ENCODE measurements at places on chromosomes 1 and 21. TPM values are rescaled to one million over a fixed set of nuclear protein-coding genes. Genes with fewer than 3 reads are reported as not detected.
A peak's percentile ranks its signal among the peaks of the same experiment; 100 is the strongest.

The RGS21 gene
- total RNA-seq, result not detected

DNA sequence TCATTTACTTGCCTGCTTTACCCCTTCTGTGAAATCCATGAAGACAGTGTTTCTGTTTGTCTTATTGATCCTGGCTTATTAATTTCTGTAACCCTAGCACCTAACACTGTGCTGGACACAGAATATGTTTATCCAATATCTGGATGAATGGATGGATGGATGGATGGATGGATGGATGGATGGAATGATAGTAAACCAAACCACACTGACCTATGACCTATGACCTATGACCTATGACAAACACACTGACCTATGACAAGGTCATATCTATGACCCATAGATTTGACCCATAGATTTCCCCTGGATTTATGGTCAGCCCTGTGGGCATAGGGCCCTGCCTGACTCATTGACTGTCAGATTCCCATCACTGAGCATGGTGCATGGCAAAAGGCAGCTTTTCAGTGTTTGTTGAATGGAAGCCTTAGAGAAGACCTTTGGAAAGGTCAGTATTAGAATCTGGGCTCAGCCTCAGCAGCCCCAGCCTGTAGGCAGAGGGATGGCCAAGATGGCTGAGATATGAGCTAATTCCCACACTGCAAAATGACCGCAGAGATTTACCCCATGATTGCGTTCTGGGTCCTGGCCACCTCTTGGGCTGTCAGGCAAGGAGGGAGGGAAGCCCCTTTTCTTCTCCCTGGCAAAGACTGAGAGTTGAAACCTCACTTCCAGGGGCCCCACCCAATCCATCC is 24.6 kb downstream of the IGSF21 start:
- no peak for DNase-seq

- DNase-seq, result no peak
Measured at GRCh38 chr1:182570611-182570970, 18.5 kb downstream of the RNASEL start.

The WNT2B gene
- total RNA-seq, result not detected

- peak; percentile 72 for DNase-seq
Measured at GRCh38 chr21:42062236-42063022, 8.7 kb upstream of the UMODL1 start.

- no peak for DNase-seq
Measured at GRCh38 chr21:45971616-45972352, 9.8 kb upstream of the COL6A1 start.

DNA sequence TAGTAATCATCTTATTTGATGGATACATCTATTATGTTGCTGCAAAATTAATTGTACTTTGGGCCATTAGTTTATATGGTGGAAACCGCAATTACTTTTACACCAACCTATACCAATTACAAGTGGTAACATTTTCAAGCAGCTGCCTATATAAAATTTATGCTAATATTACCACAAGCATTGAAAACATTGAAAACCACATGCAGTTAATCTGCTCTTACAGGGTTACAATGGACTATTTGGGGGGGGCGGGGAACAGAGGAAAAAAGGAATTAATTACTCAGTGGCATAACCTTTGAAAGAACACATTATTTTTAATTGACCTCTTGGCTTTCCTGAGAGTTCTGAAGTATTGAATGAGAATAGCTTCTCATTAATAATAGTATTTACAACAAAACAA is 1793.2 kb downstream of the NCAM2 start:
- no peak for DNase-seq

DNA sequence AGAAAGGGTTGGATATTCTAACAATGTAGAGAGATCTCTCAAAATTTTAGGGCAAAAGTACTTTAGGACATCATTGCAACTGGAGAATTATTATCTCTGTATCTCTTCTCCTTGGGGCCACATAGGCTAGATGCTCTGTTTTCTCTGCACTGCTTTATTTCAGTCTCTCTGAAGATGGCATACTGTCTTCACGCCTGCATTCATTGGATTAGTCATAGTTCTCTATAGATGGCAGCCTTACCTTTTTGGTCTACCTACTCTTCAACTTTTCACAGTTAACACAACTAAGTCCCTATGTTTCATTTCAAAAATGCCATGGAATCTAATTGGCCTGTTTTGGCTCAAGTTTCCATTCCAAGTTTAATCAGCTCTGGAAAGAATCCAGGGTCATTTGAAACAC is 1623.3 kb upstream of the B3GALT2 start:
- no peak for DNase-seq

DNA sequence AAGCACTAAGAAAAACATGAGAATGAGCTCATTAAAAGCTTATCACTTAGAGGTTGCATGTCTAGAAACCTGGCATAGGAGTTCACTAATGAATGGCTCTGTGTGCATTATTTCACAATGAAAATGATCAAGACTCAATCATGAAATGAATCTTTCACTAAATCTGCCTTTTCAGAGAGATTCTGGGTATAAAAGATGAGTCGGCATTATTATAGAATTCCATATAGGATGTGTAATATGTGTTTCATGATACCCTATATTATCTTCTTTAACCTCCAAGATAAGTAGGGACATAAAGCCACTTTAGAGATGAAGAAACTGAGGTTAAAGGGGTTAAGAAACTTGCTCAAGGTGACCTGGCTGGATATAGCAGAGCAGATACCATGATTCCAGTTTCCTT is 368.1 kb downstream of the DUSP10 start:
- DNase-seq, result no peak

DNA sequence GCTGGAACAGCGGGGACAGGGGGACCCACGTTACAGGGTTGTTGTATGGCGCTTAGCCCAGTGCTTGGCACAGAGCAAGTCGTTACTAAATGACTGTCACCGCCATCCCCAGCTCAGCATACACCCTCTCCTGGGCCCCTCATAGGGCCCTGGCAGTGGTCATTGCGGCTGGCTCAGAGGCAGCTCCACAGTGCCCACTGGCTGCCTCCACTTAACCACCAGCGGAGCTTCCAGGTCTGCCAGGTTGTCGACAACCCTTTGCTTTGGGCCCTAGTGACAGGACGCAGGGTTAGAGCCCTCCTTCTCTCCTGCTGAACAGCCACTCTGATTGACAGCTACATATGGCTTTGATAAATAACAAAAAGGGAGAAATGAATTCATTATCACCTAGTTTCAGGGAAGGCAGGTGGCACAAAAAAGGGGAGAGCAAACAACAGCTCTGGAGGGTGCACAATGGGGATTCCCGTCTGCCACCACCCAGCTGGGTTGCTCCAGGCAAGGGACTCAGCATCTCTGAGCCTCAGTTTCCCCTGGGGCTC is 4.8 kb downstream of the EFHD2 start:
- no peak for DNase-seq

DNA sequence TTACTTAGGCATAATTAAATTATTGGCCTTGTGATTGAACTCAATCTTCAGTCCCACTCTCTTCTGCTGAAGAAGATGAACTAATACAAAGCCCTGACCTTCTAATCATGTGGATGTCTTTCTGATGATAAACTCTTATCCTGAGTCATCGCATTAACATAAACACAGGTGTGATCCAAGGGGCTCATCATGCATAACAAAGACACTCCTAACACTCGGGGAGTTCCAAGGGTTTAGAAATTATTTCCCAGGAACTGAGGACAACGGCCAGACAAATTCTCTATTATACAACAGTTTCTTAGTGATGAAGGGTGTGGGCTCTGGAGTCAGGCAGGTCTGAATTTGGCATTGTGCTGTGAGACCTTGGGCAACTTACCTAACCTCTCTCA is 18.0 kb downstream of the DUSP10 start:
- DNase-seq, result no peak

DNA sequence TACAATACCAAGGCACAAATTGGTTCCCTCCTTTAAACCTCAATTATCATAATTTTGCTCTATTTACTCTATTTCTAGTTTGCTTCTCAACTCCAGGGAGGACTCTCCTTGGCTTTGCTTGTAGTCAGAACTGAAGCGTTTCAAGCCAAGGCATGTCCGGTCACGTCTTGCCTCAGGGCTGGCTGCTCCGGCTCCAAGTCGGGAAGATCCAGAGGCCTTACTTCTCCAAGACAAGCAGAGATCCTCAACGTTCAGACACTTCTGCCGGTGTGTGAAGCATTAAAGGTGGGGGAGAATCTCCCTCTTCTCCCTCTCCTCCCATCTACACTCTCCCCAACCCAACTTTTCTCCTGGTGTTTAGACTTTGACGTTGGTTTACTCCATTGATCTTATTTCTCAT is 7.2 kb upstream of the HHAT start:
- no peak for DNase-seq

- DNase-seq, result no peak
Measured at GRCh38 chr1:198701250-198701649, 62.4 kb downstream of the PTPRC start.

The RPE65 gene
- not detected for total RNA-seq

GRCh38 chr1:180787628-180788307 is 124.9 kb upstream of the KIAA1614 start:
- DNase-seq, result no peak

The ADCY10 gene
- total RNA-seq, result not detected

GRCh38 chr1:54649921-54650320 is 8.3 kb downstream of the MROH7 start:
- no peak for DNase-seq

The HSF2BP gene
- 1.2 TPM for total RNA-seq

All from activated naive CD8-positive, alpha-beta T cell treated with anti-CD3 and anti-CD28 coated beads for 36 hours (primary cell).